Fibroblast of mammary gland (primary cell): ENCODE measurements at places on chromosomes 1 and 21.
A peak's percentile ranks its signal among the peaks of the same experiment; 100 is the strongest.

DNA sequence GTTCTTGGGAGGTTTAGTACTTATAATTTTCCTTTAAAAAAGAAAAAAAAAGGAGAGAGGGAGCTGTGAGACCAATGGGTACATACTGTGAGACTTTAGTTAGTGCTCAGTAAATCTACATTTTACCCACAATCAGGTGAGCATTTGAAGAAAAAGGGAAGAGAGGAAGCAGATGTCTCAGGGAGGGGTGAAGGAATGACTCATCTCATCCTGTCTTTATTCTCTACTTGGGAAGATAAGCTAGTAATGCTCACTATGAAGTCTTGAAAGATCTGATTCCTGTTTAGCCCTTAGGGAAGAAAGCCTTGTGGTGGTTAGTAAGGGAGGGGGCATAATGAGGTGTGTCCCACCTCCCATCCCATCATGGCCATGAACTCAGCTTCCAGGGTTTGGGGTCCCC, 112.6 kb downstream of the PLD5 start:
- DNase-seq = no peak

DNA sequence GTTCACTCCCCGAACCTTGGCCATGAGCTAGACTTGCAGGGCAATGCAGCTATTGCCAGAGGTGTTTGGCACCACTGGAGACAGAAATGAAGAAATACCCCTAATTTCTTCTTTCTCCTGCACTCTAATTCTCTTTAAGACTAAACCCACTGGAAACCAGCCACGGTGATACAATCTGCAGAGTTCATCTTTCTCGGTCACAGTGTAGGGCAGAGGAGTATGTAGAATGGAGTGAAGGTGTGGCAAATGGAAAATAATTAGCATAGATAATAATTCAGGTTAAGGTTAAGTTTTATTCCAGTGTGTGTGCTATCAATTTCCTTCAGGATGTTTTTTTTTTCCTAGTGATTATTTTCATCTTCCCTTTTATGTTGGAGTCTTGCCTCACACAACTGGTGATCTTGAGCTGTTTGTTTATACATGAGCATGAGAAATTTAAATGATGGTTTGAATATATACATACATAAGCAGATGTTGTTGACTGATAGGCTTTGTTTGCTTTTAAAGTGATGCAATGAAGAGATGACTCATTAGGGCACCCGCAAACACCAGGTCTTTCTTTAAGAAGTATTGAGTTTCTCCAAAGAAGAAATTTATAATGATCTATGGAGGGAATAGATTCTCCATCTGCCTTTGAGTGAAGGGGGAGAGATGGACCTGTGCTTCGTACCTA, 81.9 kb downstream of the SPATA17 start:
- peak; percentile 29 for DNase-seq

GRCh38 chr21:34770576-34770975, 101.8 kb downstream of the CLIC6 start:
- no peak for DNase-seq

- DNase-seq = no peak
Measured at GRCh38 chr1:19472174-19472573, 13.2 kb downstream of the CAPZB start.

DNA sequence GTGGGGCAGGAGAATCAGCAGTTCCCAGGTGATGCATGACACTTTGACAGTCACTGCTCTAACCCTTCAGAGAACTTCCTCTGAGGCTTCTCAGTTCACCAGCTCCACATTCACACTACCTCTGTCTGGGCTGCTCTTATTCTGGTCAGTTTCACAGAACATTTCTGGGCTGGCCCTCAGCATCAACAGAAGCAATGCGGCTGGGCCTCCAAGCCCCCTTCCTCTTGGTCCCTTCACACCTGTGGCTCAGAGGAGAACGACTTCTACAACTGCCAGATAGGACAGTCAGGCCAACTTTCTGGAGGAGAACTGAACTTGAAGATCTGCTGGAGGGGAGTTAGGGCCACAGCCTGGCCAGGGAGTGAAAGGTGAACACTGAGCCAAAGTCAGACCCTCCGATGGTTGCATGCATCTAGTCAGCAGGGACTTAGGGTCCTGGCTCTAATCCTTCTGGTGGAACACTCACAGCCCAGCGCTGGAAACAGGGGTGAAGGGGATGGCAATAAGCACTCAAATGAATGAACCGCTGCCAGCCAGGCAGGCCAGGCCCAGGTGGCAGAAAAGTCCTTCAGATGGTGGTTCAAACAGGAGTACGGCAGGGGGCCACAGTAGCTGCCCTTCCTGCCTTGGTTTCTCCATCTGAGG, 274.1 kb downstream of the FOXD2 start:
- no peak for DNase-seq

DNA sequence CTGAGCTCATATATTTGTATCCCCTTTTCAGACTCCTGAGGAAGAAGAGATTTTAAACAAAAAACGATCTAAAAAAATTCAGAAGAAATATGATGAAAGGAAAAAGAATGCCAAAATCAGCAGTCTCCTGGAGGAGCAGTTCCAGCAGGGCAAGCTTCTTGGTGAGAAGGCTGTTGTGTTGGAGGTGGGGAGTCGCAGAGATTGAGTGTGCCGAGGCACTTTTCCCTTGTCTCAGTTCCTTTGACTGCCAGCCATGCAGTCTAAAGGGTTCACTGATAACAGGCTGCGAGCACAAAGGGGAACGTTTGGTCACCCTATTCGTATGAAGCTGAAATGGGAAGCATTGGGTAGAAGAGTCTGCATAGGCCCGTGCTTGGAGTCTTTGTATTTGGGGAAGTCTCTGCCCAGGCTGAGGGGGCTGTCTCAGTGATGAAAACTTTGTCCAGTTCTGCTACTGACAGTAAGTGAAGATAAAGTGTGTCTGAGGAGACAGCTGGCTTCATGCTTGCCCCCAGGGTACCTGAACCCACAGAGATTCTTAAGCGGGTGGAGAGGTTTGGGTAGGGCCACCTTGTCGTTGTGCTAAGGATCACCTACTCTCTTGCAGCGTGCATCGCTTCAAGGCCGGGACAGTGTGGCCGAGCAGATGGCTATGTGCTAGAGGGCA, 2.8 kb downstream of the RPS8 start:
- DNase-seq = no peak

- DNase-seq = no peak
Measured at GRCh38 chr1:16042096-16042495, 1.5 kb upstream of the CLCNKB start.

DNA sequence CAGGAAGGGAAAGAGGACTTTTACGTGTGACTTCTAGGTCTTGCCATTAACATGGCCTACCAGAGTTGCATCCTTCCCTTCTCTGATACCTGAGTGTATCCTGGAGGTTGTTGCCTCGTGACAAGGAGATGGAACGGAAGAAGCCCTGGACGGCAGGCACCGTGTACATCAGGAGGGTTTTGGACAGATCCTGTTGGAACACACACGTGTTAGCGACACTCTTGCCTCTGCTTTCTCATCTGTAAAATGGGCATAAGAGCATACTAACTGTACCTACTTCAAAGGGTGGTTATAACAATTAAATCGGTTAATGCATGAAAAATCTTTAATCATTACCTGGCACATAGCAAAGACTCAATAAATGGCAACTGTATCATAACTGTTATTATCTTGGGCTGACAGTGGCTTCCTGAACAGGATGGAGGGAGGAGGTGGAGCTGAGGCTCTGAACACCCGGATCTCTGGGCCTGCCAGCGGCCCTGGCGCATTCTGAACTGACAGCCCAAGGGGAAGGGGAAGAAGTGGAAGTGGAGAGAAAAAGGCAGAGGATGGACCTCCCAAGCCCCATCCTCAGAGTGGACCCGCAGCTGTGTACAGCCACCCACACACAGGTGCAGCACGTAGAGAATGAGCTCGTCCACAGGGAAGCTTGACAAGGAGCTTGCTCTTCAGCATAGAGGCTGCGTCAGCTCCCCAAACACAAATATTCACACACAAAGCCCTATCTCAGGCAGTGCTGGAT, 30.2 kb upstream of the EXOSC10 start:
- no peak for DNase-seq

DNA sequence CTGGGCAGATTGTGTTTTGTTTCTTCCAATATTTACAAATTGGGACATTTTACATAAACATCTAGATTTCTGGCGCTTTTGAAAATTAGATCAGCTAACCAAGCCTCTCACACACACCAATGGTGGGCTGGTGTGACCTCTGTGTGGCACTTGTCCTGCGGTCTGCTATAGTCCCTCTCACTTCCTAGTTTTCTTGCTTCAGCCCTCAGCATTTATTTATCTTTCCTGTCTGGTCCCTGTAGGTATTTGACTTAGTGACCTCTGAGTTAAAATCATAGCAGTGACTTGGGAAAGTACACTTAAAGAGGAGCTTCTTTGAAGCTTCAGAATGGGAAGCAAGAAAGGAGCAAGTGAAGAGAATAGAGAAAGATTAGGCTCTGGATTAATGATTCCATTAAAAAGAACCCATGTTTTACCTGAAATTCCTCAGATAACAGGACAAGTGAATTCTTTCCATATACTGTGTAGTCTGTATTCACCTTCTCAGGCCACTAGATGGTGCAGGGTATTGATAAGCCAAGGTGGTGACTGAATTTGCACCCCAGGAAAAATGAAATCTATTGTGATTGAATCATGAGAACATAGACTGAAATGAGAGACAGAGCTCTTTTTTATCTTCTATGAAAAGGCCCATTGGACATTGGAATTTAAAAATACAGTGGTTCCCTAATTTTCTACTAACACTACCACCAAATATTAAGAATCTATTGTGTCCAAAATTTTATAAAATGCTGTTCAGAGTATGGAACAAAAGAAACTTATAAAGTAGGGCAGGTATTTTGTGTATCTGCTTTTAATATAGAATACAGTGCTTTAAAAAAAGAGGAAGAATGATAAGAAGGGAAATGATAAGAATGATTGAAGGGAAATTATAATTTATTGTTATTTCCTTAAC, 7.1 kb upstream of the DIPK1A start:
- no peak for DNase-seq
